Neural progenitor cell (in vitro differentiated cells): ENCODE measurements at places on chromosomes 11 and 22. TPM values are rescaled to one million over a fixed set of nuclear protein-coding genes. Genes with fewer than 3 reads are reported as not detected.

Gene MLC1
- total RNA-seq: not detected in 2 replicates

Gene TMEM225
- not detected in 2 replicates for total RNA-seq

Gene TPBGL
- total RNA-seq: not detected in 2 replicates

Gene KRTAP5-7
- not detected in 2 replicates for total RNA-seq

Gene IGLL5
- not detected in 2 replicates for total RNA-seq

Gene CECR2
- total RNA-seq: 67.8 and 72.8 TPM in 2 replicates

Gene SPINDOC
- 27.2 and 80.0 TPM in 2 replicates for total RNA-seq

Gene IGLL1
- total RNA-seq: not detected in 2 replicates

Gene IL17REL
- 0.15 TPM in 1 of 2 replicates, not detected in the other for total RNA-seq

GRCh38 chr11:1574238-1574932, 2.3 kb upstream of the DUSP8 start:
- no peak overlapping the region for H3K27ac ChIP-seq
- H3K4me1 ChIP-seq: peaks cover 15% of the 10 kb centered on the region
- peak overlapping the region; percentile 42 for H3K4me3 ChIP-seq
- DNase-seq: peak; percentile 73
- H3K36me3 ChIP-seq: no peaks in the 10 kb centered on the region

GRCh38 chr11:2713661-2714462, 14.1 kb upstream of the KCNQ1OT1 start:
- DNase-seq: no peak
- peaks cover 8% of the 10 kb centered on the region for H3K4me1 ChIP-seq
- H3K36me3 ChIP-seq: no peaks in the 10 kb centered on the region
- peaks cover 99% of the 10 kb centered on the region for H3K27me3 ChIP-seq

DNA sequence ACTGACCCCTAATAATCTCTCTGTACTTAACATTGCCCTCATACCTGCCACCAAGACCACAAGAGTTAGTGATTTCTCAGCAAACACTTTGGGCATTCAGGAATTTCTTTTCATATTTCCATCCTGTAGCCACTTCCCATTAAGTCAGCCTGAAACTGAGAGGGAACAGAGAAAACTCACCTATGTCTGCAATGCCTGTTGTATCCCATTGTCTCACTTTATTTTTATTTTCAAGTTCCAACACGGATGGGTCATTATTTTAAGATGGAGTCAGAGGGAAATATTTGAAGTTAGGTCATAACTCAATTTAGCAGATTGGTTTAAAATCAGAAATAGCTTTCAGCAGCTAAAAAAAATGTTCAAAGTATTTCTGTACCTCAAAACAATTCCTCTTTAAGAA, 937.8 kb upstream of the CHORDC1 start:
- no peak overlapping the region for H3K4me3 ChIP-seq
- no peak overlapping the region for H3K27ac ChIP-seq
- H3K36me3 ChIP-seq: no peaks in the 10 kb centered on the region
- H3K27me3 ChIP-seq: no peaks in the 10 kb centered on the region
- DNase-seq: no peak

DNA sequence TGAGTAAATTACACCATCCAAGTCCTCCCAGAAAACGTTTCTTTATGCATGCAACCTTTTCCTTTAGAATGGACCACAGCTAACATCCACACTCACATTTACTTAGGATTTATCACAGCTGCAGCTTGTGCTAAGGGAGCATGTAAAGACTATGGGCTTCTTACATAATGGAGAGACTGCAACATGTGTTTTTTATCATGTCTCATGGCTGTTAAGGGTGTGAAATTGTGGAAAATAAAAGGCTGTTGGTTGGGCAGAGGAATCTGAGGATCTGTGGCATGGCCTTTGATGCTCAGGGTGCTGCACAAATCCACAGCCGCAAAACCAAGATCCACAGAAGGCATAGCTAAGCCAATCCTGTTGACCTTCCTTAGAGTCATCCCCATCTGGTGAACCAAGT, 112.0 kb upstream of the MTNR1B start:
- peaks cover 7% of the 10 kb centered on the region for H3K4me1 ChIP-seq
- H3K27me3 ChIP-seq: no peaks in the 10 kb centered on the region
- H3K36me3 ChIP-seq: no peaks in the 10 kb centered on the region
- DNase-seq: no peak
- no peak overlapping the region for H3K27ac ChIP-seq

DNA sequence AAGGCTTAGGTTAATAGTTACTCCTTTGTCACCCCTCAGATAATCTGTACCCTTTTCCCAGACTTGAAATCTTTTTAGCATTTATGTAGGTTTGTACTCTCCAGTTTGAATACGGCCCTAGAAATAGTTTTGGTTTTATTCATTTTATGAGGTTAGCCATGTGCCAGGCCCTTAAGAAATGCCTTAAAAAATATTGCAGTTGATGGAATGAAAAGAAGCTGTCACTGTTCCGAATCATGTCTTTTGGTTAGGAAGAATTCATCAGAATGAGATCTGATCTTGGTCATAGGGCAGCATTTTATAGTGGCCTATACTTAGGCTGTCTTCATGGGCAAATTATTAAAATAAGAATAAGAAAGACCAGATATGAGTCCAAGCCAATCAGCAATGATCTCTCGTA, 14.8 kb upstream of the PRSS23 start:
- no peaks in the 10 kb centered on the region for H3K36me3 ChIP-seq
- no peak overlapping the region for H3K4me3 ChIP-seq
- H3K4me1 ChIP-seq: peaks cover 11% of the 10 kb centered on the region

DNA sequence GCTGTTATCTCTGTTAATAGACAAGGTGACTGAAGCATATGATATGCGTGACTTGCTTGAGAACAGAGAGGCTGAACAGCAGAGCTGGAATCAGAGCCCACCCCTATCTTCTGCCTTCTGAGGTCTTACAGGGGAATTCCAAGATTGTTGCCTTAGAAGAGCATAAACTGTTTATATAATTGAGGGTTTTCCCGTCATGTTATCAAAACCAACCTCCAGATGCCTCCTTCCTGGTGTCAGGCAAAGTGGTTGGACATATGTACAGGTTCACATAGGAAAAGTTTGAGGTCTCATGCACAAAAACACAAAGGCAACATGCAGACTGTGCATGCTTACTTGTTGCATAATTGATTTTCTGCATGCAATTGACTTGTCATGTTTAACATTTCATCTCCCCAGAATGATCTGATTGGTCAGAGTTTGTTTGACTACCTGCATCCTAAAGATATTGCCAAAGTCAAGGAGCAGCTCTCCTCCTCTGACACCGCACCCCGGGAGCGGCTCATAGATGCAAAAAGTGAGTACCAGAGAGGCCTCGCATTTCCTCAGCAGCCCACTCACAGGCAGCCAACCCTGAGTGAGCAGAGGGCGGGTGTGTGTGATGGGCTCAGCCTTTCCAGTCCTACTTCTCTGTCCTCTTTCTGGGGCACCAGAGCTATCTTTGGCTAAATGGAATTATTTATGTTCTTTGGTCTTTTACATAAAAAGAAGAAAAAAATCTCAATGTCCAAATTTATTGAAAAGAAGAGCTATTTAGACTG, 88.9 kb downstream of the BMAL1 start:
- no peak overlapping the region for H3K4me3 ChIP-seq
- H3K4me1 ChIP-seq: no peaks in the 10 kb centered on the region
- H3K27me3 ChIP-seq: no peaks in the 10 kb centered on the region
- H3K27ac ChIP-seq: no peak overlapping the region
- no peak for DNase-seq

DNA sequence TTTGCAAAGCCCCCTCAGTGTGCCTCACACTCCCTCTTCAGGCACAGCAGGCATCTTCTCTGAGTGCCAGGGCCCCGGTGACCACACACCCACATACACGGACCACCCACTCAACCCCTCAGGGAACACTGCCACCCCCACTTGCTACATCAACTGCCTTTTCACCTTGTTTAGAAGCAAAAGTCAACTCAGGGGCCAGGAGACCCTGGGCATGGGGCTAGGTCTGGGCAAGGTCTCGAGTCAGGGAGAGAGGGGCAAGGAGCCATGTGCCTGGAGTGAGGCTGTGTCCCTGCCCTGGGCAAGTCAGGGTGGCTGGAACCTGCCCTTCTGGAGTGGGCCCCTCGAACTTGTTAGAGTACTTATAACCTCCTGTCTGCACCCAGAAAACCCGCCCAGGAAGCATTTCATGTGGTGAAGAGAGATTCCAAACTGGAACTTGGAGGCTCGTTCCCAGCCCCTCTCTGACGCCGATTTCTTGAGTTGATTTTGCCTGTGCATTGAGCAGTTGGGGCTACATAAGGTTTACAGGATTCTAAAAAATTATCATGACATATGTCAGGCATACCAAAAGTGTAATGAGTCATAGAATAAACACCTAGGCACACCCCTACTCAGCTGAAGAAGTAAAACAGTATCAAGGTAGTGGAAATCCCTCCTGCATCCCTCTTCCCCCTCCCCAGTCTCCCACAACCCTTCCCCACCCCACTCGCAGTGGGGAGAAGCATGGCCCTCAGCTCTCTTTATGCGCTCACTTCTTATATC, 74.3 kb downstream of the MYEOV start:
- H3K4me3 ChIP-seq: no peak overlapping the region
- H3K27ac ChIP-seq: no peak overlapping the region
- H3K36me3 ChIP-seq: no peaks in the 10 kb centered on the region
- no peaks in the 10 kb centered on the region for H3K27me3 ChIP-seq

- no peak overlapping the region for H3K27ac ChIP-seq
- H3K27me3 ChIP-seq: no peaks in the 10 kb centered on the region
- no peak for DNase-seq
- H3K36me3 ChIP-seq: peaks cover 11% of the 10 kb centered on the region
- H3K4me3 ChIP-seq: no peak overlapping the region
- H3K4me1 ChIP-seq: peaks cover 15% of the 10 kb centered on the region
These were observed 102.6 kb upstream of the RASSF10 start for GRCh38 chr11:12906501-12906900.

DNA sequence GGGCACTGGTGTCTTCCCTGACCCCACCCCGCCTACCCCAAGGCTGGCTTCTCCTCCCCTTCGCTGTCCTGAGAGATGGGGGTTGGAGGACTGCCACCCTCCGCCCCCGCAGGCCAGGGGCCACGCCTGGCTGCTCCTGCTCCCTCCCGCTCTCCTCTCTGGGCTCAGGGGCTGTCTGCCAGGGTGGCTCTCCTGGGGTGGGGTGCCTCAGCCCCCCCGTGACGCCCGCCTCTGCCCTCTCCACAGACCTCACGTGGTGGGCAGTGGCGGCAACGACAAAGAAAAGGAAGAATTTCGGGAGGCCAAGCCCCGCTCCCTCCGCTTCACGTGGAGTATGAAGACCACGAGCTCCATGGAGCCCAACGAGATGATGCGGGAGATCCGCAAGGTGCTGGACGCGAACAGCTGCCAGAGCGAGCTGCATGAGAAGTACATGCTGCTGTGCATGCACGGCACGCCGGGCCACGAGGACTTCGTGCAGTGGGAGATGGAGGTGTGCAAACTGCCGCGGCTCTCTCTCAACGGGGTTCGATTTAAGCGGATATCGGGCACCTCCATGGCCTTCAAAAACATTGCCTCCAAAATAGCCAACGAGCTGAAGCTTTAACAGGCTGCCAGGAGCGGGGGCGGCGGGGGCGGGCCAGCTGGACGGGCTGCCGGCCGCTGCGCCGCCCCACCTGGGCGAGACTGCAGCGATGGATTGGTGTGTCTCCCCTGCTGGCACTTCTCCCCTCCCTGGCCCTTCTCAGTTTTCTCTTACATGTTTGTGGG, 8.1 kb downstream of the RCOR2 start:
- no peak overlapping the region for H3K4me3 ChIP-seq
- H3K4me1 ChIP-seq: peaks cover 56% of the 10 kb centered on the region
- H3K27me3 ChIP-seq: no peaks in the 10 kb centered on the region
- H3K36me3 ChIP-seq: no peaks in the 10 kb centered on the region
- H3K27ac ChIP-seq: peak overlapping the region; percentile 77

DNA sequence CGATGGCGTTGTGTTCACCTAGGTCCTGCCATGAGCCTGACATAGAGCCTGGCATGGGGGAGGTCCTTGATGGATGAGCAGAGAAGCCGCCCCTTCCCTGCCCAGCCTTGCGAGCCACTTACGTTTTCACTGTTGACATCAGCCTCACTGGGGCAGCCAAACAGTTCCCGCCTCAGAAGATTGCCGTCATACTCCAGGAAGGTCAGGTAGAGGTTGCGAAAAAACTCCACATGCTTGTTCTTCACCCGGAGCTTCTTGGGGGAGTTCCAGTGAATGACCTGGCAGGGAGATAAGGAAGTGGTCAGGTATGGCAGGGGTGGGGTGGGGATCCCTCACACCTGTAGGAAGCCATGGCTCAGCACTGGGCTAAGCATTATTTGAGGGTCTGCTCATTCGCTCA, 279.3 kb upstream of the SYN3 start:
- DNase-seq: no peak
- H3K4me1 ChIP-seq: no peaks in the 10 kb centered on the region
- no peaks in the 10 kb centered on the region for H3K27me3 ChIP-seq
- no peak overlapping the region for H3K4me3 ChIP-seq
- H3K36me3 ChIP-seq: no peaks in the 10 kb centered on the region
- H3K27ac ChIP-seq: no peak overlapping the region

DNA sequence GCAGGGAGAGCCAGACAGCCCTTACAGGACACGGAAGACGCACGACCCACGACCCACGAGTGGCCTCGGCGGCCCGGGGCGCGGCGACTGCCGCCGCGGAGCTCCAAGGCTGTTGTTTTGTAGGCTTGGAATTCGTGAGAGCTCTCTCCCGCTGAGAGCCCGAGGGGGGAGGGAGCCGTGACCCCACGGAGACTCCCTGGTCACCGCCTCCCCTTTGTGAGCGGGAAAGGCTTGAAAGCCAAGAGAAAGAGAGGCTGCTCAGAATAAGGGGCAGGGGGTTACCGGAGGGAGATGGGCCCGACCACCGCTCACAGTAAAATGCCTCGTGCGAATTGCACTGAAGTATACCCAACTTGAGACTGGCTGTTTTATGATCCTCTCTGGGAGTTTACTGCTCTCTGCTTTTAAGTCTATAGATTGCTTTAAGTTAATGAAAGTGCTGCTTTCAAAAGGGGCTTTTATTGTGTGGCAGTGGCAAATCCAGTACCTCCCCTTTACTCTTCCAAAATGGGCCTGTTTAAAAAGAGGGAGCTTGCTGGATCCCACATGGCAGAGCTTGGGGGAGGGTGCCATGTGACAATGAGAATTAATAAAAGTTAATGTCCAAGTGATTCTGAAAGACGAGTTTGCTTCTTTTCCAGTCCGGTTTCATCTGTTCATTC, 2.9 kb downstream of the PKNOX2 start:
- peaks cover 14% of the 10 kb centered on the region for H3K27me3 ChIP-seq
- H3K4me1 ChIP-seq: peaks cover 64% of the 10 kb centered on the region
- no peaks in the 10 kb centered on the region for H3K36me3 ChIP-seq

DNA sequence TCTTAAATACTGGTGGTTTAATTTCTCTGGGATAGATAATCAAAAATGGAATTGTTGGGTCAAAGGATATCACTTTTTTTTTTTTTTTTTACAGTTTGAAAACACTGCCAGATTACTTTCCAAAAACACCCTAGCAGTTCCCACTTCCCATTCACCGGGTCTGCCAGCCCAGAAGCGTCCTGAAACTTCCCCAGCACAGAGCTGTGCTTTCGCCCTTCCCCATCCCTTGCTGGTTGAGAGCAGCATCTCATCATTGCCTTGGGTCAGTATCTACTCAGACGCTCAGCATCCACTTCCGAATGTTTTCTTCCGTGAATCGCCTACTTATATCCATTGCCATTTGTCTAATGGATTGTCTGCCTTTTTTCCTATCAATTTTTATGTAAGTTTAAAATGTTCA, 5.5 kb downstream of the CERK start:
- H3K27me3 ChIP-seq: no peaks in the 10 kb centered on the region
- H3K27ac ChIP-seq: no peak overlapping the region
- DNase-seq: no peak

- DNase-seq: no peak
- no peak overlapping the region for H3K4me3 ChIP-seq
- no peaks in the 10 kb centered on the region for H3K36me3 ChIP-seq
- peaks cover 11% of the 10 kb centered on the region for H3K27me3 ChIP-seq
These were observed 201.0 kb upstream of the NAV2 start for GRCh38 chr11:19511413-19512183.
